Stomach (tissue), 19 donors: ENCODE measurements at places on chromosomes 1 and 21. TPM values are rescaled to one million over a fixed set of nuclear protein-coding genes. Genes with fewer than 3 reads are reported as not detected.
A peak's percentile ranks its signal among the peaks of the same experiment; 100 is the strongest.

- no peaks in the 10 kb centered on the region for H3K4me1 ChIP-seq
- H3K27ac ChIP-seq, result no peak overlapping the region
- peaks cover 3% of the 10 kb centered on the region for H3K36me3 ChIP-seq
- no peak for DNase-seq
- no peak overlapping the region for H3K4me3 ChIP-seq
- H3K27me3 ChIP-seq, result no peaks in the 10 kb centered on the region
These were observed 89.5 kb upstream of the ARTN start for GRCh38 chr1:43844114-43844513.

- no peak overlapping the region for H3K4me3 ChIP-seq
- H3K27me3 ChIP-seq, result no peaks in the 10 kb centered on the region
- no peaks in the 10 kb centered on the region for H3K4me1 ChIP-seq
- no peak for DNase-seq
These were observed 20.7 kb upstream of the PADI4 start for GRCh38 chr1:17287130-17287776.

GRCh38 chr1:83776913-83777757 is 221.8 kb downstream of the TTLL7 start:
- no peaks in the 10 kb centered on the region for H3K4me1 ChIP-seq
- no peaks in the 10 kb centered on the region for H3K27me3 ChIP-seq
- DNase-seq, result no peak
- H3K27ac ChIP-seq, result no peak overlapping the region
- no peaks in the 10 kb centered on the region for H3K36me3 ChIP-seq
- no peak overlapping the region for H3K4me3 ChIP-seq

- DNase-seq, result no peak
- H3K4me3 ChIP-seq, result no peak overlapping the region
- H3K4me1 ChIP-seq, result no peaks in the 10 kb centered on the region
- H3K27ac ChIP-seq, result no peak overlapping the region
- no peaks in the 10 kb centered on the region for H3K36me3 ChIP-seq
- H3K27me3 ChIP-seq, result no peaks in the 10 kb centered on the region
These were observed 401.5 kb downstream of the PTPRC start for GRCh38 chr1:199040076-199040905.

DNA sequence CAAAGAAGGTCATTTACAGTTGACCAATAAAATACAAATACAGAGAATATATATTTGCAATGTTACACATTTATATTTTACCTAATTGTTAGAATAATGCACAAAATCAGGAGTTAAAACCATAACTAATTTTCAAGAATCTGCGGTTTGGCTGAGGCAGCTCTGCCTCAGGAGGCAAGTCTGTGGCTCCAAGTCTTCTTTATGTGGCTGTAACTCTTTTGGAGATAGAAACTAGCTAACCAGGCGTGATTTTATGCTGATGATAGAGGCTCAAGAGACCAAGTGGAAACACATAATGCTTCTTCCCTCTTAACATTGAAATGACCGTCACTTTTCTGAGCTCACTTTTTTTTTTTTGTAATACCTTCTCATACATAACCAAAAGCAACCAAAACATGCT is 744.7 kb upstream of the CXADR start:
- H3K27ac ChIP-seq, result no peak overlapping the region
- H3K4me1 ChIP-seq, result no peaks in the 10 kb centered on the region
- no peaks in the 10 kb centered on the region for H3K36me3 ChIP-seq
- H3K4me3 ChIP-seq, result no peak overlapping the region

- no peaks in the 10 kb centered on the region for H3K27me3 ChIP-seq
- H3K27ac ChIP-seq, result no peak overlapping the region
- no peaks in the 10 kb centered on the region for H3K4me1 ChIP-seq
- H3K4me3 ChIP-seq, result no peak overlapping the region
- DNase-seq, result no peak
- H3K36me3 ChIP-seq, result no peaks in the 10 kb centered on the region
These were observed 112.4 kb downstream of the DAB1 start for GRCh38 chr1:57311411-57311810.

DNA sequence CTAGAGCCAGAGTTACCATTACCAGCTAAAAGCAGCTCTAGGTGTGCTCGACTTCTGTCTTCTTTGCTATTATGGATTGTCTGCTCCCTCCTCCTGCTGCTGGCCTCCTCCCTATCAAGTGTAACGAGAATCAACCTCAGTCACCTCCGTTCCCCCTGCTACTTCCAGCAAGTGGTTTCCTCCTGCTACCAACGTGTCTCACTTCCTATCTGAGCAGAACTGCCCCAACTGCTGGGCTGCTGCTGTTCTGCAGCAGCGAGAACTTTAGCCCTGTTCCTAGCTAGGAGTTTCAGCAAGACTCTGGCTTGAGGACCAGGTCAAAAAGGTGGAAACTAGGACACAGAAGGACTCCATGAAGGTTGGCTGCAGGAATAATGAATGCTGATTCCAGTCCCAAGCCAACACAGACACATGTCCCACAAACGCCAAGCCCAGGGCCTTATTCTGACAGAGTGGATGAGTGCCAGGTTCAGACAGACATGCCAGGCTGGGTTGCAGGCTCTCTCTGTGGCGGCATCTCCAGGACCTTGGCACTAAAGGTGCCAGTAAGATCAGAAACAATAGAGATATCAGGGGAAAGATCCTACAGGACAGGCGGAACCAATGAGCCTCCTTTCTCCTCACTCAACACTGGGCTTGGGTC is 46.9 kb downstream of the CD34 start:
- no peaks in the 10 kb centered on the region for H3K27me3 ChIP-seq
- H3K4me1 ChIP-seq, result peaks cover 53% of the 10 kb centered on the region
- H3K27ac ChIP-seq, result peak overlapping the region; percentile 99
- peaks cover 39% of the 10 kb centered on the region for H3K36me3 ChIP-seq
- H3K4me3 ChIP-seq, result no peak overlapping the region

DNA sequence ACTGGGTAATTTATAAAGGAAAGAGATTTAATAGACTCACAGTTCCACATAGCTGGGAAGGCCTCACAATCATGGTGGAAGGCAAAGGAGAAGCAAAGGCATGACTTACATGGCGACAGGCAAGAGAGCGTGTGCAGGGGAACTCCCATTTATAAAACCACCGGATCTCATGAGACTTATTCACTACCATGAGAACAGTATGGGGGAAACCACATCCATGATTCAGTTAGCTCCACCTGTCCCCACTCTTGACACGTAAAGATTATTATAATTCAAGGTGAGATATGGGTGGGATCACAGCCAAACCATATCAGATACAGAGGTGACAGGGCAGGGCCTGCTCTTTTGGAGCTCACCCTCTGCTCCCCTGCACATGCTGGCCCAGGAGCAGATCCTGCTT is 31.4 kb upstream of the TMEM61 start:
- no peaks in the 10 kb centered on the region for H3K36me3 ChIP-seq
- DNase-seq, result no peak
- no peaks in the 10 kb centered on the region for H3K27me3 ChIP-seq

DNA sequence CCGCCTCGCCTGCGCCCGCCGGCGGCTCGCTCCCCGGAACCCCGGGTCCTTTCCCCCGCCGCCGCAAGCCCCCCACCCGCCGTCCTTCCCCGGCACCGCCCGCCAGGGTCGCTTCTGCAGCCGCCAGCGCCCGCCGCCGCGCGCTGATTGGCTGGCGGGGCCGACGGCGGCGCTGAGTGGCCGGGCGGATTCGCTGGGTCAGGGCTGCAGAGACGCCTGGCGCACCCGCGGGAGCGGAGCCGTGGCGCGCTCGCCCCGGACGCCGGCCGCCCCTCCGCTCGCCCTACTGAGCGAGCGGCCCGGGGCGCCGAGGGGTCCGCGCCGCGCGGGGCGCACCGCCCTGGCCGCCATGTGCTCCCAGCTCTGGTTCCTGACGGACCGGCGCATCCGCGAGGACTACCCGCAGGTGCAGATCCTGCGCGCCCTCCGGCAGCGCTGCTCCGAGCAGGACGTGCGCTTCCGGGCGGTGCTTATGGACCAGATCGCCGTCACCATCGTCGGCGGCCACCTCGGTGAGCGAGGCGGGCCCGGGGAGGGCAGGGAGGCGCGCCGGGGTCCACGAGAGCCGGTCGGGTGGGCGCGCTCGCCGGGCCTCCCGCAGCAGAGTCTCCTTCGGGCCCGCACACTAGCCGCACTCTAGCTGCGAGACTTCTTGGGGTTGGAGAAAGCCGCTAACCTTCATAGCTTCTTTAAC is at the start of gene RIMKLA:
TSS of gene RIMKLA (plus strand) at position 207 of the 694 bp plus-strand sequence. CDS start at position 350, 143 bp downstream.
- peak; percentile 69 for DNase-seq
- no peaks in the 10 kb centered on the region for H3K36me3 ChIP-seq
- peak within 1 kb of the TSS; percentile 64 for H3K4me3 ChIP-seq
- no peak within 1 kb of the TSS for H3K27ac ChIP-seq
- peaks cover 9% of the 10 kb centered on the region for H3K4me1 ChIP-seq

DNA sequence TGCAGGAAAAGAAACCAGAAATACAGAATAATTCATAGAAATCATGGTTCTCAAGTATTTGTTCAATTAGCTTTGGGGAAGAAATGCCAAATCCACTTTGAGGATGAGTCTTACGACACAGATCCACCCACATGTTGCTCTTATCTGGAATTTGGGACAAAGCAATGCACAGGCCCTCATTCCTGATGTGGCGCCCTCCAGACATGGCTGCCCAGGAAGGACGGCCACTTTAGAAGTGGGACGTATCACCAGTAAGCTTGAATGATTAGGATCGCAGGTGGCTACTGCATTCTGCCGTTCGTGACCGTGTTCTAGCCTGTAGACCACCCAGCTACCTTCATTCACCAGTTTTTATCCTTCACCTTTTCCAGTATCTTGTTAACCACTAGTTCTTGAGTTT is 20.1 kb upstream of the NCMAP start:
- H3K27me3 ChIP-seq, result no peaks in the 10 kb centered on the region
- H3K36me3 ChIP-seq, result peaks cover 48% of the 10 kb centered on the region
- H3K4me3 ChIP-seq, result no peak overlapping the region
- peaks cover 23% of the 10 kb centered on the region for H3K4me1 ChIP-seq
- H3K27ac ChIP-seq, result peak overlapping the region; percentile 45

DNA sequence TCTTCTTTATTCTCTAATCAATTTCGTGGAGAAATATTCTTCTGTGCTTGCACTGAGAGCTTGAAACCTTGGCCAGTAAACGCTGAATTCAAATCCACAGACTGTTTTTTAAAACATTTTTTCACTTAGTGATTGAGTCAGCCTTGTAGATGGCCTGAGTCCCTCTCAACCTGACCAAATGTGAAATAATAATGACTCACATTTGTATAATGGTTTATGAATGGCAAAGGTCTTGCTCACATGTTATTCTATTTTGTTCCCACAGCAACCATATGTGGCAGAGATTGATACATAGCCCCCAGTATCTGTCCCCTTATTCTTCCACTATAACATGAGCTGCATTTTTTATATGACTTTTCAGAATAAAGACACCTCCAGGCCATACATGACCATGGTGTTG is 47.8 kb upstream of the CCDC190 start:
- no peak for DNase-seq
- H3K36me3 ChIP-seq, result no peaks in the 10 kb centered on the region
- H3K27ac ChIP-seq, result no peak overlapping the region
- H3K4me3 ChIP-seq, result no peak overlapping the region
- H3K27me3 ChIP-seq, result no peaks in the 10 kb centered on the region

DNA sequence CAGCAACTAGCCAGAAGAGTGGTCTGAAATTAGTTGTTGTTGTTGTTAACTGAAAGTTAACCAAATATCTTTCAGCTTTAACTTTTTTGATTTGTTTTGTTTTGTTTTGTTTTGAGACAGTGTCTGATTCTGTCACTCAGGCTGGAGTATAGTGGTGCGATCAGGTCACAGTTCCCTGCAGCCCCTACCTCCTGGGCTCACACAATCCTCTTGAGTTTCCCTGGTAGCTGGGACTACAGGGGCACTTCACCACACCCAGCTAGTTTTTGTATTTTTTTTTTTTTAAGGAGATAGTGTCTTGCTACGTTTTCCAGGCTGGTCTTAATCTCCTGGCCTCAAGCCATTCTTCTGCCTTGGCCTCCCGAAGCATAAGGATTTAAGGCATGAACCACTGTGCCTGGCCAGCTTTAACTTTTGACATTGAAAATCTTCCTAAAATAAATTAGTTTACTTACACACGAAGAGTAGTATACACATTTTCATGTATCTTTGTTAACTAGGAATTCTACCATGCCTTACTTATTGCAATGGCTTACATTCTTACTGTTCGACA is 45.0 kb downstream of the GNG12 start:
- no peaks in the 10 kb centered on the region for H3K27me3 ChIP-seq
- H3K36me3 ChIP-seq, result no peaks in the 10 kb centered on the region
- no peak overlapping the region for H3K4me3 ChIP-seq
- H3K27ac ChIP-seq, result peak overlapping the region; percentile 24
- peaks cover 21% of the 10 kb centered on the region for H3K4me1 ChIP-seq

WLS gene
- total RNA-seq, result 194 TPM

KRTAP19-3 gene
- total RNA-seq, result not detected

MAP1LC3C gene
- total RNA-seq, result not detected

CACNA1S gene
- 0.18 TPM for total RNA-seq
